A549 treated with DMSO at 1 μM for 4 hours (cell line): ENCODE measurements at places on chromosomes 13 and 19. TPM values are rescaled to one million over a fixed set of nuclear protein-coding genes. Genes with fewer than 3 reads are reported as not detected.

The TPTE2 gene
- not detected in 5 replicates for total RNA-seq

The STOML3 gene
- not detected in 5 replicates for total RNA-seq

The SPC24 gene
- total RNA-seq: 12.4 to 15.6 TPM (median 13.4 TPM) in 5 replicates

The RDH8 gene
- total RNA-seq: 0.26 to 0.63 TPM (median 0.44 TPM) in 5 replicates

The DCAF15 gene
- total RNA-seq: 18.0 to 22.4 TPM (median 18.5 TPM) in 5 replicates

The PTGER1 gene
- 0.08 to 0.15 TPM (median 0.13 TPM) in 3 of 5 replicates, not detected in the others for total RNA-seq

The PPP5C gene
- total RNA-seq: 82.2 to 89.7 TPM (median 85.3 TPM) in 5 replicates

The TRAPPC5 gene
- 43.8 to 95.6 TPM (median 89.8 TPM) in 5 replicates for total RNA-seq

The GPX4 gene
- total RNA-seq: 425 to 478 TPM (median 449 TPM) in 5 replicates

The S1PR5 gene
- 2.1 to 2.9 TPM (median 2.6 TPM) in 5 replicates for total RNA-seq

The C19orf67 gene
- not detected in 5 replicates for total RNA-seq

The ZNF829 gene
- total RNA-seq: 0.45 to 0.53 TPM (median 0.50 TPM) in 5 replicates

The ZNF345 gene
- 0.07 to 0.49 TPM (median 0.08 TPM) in 5 replicates for total RNA-seq

The GJB2 gene
- total RNA-seq: 0.85 to 1.2 TPM (median 1.1 TPM) in 5 replicates

The FXYD7 gene
- 0.13 to 0.34 TPM (median 0.31 TPM) in 3 of 5 replicates, not detected in the others for total RNA-seq

The RB1 gene
- 14.1 to 19.5 TPM (median 15.5 TPM) in 5 replicates for total RNA-seq

The LILRB5 gene
- total RNA-seq: 0.02 TPM in 1 of 5 replicates, not detected in the others

The ARHGAP45 gene
- total RNA-seq: 1.1 to 2.0 TPM (median 1.9 TPM) in 5 replicates

The TTC9B gene
- 0.26 to 0.61 TPM (median 0.51 TPM) in 5 replicates for total RNA-seq

The CASP14 gene
- not detected in 5 replicates for total RNA-seq

The COMP gene
- total RNA-seq: 0.03 to 0.06 TPM (median 0.06 TPM) in 3 of 5 replicates, not detected in the others

The ADGRE1 gene
- 4.6 to 6.8 TPM (median 5.3 TPM) in 5 replicates for total RNA-seq

The CYP2S1 gene
- total RNA-seq: 25.7 to 32.0 TPM (median 28.7 TPM) in 5 replicates
